ENCODE measurements at places on chromosomes 6 and 20.

DNA sequence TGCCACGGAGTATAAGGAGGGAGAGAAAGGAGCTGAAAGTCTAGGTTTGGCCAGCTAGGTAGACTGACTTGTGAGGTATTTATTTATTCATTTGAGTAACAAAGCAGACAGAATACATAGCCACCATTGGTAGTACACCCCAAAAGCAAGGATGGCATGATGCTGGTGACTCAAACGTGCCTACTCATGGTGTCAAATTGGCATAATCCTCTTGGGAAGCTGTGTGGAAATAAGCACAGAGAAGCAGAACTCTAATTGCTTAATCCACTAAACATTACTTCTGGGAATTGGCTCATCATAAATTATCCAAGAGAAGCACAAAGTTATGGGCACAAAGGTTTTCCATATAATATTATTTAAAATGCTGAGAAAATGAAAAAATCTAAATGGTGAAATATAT, 2.5 kb downstream of the DEFB132 start:
- no peak for DNase-seq

DNA sequence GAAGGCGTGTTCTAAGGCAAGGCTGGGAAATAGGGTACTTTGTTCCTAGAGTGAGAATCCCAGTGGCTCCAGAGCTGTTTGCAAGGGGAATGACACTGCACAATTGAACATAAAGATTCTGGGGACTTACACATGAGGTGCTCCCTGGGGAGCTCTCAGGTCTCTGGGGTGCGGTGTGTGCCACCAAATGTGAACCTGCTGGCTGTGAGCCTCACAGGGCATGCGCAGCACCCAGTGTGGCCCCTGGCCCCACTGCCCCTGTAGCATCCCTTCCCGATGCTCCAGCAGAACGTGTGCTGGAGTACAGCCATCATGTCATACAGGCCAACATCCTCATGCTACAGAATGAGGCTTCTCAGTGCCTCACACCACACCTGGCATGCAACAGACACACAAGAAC, 68.2 kb downstream of the TOX2 start:
- no peak for DNase-seq

- DNase-seq = no peak
Observed at GRCh38 chr20:47998736-47999135, 213.5 kb upstream of the SULF2 start.

DNA sequence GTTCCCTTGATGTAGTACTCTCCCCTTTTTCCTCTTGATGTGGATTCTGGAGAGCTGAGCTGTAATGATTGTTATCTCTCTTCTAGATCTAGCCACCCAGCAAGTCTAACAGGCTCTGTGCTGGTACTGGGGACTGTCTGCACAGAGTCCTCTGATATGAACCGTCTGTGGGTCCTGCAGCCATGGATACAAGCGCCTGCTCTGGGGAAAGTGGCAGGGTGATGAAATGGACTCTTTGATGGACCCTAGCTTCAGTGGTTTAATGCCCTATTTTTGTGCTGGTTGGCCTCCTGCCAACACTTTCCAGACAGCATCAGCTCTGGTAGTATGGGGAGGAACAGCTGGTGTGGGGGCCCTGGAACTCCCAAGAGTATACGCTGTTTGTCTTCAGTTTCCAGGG, 216.3 kb downstream of the ADGRG6 start:
- DNase-seq = peak; percentile 21

DNA sequence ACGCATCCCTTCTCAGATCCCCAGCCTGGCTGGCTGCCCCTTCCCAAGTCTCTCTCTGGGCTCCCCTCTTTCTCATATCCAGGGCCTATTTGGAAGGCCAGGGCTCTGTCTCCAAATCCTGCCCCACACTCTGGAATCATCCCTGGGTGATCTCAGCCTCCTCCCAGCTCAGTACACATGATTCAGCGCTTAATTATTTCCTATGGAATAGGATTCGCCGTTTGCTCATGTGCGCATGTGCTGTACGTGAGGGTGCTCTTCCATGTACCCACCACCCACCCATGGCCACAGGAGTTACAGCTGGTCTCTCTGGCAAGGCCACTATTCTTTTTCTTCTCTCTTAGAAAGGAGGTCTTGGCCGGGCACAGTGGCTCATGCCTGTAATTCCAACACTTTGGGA, 81.7 kb upstream of the FOXP4 start:
- peak; percentile 62 for DNase-seq

DNA sequence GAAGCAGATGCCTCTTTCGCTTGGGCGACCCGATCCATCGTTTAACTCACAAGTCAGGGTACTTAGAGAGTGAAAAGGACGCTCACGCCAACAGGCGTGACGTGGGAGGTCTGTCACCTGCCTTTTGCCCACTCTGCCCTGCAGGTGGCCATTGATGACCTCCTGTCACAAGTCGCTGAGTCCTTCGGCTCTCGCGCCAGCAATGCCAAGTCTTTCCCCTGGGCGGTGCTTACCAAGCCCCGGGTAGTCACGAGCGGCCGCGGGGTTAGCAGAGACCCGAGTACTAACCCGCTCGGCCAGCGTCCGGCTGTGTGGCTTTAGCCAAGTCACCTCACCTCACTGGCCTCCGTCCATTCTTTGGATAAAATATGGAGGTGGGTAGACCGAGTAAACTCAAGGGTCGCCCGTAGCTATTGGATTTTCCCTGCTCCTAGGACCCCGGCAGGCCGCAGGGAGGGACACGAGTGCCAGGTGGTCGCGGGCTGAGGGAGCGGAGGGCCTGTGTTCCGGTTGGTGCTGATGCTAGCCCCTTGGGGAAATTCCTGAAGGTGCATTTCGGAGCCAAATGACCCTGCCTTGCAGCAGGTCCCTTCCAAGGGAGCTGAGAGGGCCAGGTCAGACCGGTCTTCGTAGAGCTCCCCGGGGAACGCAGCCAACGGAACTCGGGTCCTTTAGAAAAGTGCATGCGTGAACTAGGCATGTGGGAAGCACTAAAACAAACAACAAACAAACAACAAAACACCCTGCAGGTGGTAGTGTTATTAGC, 668 bp downstream of the PKIB start:
- no peak for DNase-seq

GRCh38 chr20:44176833-44177534, 10.0 kb downstream of the JPH2 start:
- no peak for DNase-seq
